Kasumi-1 (cell line): ENCODE measurements at places on chromosomes 11 and 22.
A peak's percentile ranks its signal among the peaks of the same experiment; 100 is the strongest.

GRCh38 chr22:29043906-29044575, 17.6 kb downstream of the C22orf31 start:
- DNase-seq = no peak

- DNase-seq = no peak
Observed at GRCh38 chr11:1848640-1849430, 4.0 kb upstream of the LSP1 start.

DNA sequence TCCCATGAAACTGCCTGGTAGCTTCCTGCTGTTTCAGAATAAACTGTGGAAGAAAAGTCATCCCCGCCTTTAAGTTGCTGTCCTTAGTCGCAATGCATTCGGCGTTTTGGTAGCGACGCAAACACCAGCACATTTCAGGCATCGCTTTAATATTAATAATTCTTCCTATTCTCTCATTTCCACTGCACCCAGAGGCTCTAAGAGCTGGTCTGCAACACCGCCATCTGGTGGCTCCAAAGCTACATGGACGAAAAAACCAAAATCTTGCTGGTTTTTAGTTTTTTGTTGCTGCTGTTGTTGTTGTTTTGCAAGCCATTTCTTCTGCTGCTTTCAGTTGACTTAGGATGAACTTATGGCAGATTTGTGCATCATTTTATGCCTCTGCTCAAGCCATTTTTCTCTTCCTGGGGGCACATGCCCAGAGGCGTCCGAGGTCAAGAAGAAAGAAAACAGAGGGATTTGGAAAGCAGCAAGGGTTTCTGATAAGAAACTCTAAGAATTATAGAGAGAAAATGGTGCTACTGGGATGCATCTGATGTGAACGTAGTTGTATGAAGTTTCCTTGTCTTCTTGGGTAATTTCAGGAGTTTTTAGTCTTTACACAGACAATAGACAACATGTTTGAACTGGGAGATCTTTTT, 345.4 kb upstream of the KIRREL3 start:
- peak; percentile 24 for DNase-seq

DNA sequence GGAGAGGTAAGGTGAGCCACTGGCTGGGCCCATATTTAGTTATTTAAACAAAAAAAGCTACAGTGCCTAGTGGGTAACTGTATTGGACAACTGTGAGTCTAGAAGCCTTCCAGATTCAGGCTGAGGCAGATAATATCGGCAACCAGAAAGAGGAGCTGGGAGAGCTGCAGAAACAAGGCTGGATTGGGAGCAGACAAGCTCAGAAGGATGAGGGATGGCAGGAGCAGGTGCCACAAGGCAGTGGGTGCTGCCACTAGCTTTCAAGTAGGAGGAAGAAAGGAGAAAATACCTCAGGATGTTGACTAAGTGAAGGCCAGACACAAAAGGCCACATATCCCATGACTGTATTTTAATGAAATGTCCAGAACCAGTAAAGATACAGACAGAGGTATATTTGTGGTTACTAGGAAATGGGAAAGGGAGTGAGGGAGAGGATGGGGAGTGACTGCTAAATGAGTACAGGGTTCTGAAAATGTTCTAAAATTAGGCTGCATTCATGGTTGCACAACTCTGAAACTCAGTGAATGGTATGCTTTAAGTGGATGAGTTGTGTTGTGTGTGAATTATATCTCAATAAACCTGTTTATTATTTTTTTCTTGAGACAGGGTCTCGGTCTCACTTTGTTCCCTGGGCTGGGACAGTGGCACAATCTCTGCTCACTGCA, 11.8 kb upstream of the RAPSN start:
- no peak for DNase-seq

- DNase-seq = peak; percentile 65
Observed at GRCh38 chr11:110026858-110027626, 66.2 kb upstream of the ZC3H12C start.

DNA sequence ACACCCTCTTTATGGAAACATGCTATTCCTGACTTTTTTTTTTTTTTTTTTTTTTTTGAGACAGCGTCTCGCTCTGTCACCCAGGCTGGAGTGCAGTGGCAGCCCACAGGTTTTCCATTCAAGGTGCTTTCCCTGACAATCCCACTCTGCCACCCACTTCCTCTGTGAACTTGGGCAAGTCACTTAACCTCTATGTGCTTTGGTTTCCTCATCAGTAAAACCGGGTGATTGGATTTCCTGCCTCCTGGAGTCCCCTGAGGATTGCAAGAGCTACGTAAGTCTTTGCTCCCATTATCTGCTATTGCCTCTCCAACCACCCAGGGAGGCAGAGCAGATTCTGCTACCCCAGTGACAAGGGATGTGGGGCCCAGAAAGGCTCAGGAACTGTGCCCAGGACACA, 54.1 kb downstream of the CELSR1 start:
- no peak for DNase-seq

GRCh38 chr22:42621505-42622002, 6.9 kb upstream of the POLDIP3 start:
- peak; percentile 40 for DNase-seq

DNA sequence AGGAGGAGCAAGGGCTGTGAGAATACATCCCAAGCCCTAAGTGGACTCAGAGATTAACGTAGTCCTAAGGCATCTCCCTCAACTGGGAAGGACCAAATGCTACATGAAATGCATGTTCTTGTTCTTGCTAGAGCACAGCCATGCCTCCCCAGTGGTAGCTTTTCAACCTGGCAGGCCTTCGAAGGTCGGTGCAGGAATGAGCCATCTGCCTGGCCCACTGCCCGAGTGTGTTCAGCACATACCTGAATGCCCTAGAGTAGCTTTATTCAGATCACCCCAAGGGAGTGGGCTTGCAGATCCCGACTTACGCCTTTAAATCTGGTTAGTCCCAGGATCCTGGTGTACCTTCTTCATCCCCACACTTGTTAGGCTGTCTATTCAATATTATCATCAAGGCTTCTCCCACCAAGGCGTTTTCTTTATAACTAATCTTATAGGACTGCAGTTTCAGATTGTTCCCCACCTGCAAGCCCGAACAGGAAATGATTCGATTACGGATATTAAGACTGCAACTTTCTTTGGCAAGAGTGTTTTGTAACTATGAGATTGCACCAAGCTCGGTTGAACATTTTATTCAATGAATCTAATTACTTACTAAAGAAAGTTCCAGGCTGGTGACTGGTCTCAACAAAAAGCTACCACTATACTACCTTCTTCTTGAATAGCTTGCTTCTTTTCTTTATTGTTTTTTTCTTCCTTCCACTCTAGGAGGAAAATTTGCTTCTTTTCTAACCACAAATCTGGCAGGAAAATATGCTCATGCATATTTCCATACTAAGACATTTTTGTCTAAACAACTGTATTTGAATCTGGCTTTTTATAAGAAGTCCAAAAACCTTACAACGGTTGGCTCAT, 115.6 kb downstream of the SGSM3 start:
- no peak for DNase-seq

- DNase-seq = no peak
Observed at GRCh38 chr11:38543986-38544385, 1946.0 kb upstream of the RAG2 start.

- DNase-seq = no peak
Observed at GRCh38 chr11:64119700-64120099, 46.2 kb downstream of the MACROD1 start.

DNA sequence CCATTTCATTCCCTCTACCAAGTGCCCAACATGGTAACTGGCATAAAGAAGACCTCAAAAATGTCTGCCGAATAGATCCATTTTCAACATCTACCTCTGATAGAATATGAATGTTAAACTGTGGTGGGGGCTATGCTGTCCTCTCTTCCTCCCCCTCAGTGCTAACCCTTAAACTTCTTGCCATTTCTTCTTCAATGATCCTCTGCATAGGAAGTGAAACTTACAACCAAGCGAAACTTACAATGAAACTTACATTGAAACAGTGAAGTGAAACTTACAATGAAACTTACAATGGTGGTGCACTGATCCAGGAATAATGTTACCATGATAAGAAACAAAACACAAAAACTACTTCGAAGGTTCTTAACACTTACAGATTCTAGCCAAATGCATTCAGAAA, 4.7 kb downstream of the RTCB start:
- no peak for DNase-seq

- no peak for DNase-seq
Observed at GRCh38 chr11:107957109-107957588, 28.9 kb downstream of the RAB39A start.

- DNase-seq = no peak
Observed at GRCh38 chr11:5065027-5065426, 4.3 kb upstream of the OR52E1 start.

DNA sequence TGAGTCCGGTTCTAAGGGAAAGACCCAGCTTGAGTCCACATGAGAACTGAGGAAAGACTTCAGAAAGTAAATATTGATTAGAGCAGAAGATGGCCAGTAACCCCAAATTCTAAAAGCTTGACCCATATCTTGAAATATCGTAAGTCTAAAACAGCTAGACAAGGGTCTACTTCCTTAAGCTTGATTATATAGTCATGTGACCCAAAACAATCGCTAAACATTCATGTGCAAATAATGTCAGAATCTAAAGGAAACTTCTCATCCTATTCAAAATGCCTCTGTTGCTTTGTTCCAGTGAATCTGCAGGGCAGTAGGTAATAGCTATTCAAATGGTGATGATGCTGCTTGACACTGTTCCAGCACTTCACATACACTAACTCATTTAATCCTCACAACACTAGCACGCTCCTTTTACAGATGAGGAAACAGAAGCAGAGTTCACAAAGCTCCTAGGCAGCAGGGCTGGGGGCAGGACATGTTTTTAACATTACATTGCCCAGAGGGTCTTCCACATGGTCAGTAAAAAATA, 52.6 kb downstream of the TCF20 start:
- no peak for DNase-seq

DNA sequence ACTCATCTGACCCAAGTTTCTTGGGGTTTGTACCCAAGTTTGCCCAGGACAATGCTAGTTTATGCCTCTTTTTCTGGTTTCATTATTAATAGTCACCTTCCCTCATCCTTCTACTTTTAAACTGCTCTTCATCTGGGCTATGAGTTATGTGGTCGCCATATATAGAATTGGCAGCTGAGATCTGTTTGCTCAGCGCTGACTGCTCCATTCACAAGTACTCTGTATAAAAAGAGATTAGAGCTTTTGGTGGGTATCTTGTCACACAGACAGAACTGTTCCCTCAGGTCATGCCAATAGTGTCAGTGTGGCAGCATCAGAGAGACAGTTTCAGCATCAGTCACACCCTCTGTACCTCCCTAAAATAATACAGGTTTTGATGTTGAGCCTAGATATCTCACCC, 326.0 kb downstream of the RAB38 start:
- DNase-seq = no peak

DNA sequence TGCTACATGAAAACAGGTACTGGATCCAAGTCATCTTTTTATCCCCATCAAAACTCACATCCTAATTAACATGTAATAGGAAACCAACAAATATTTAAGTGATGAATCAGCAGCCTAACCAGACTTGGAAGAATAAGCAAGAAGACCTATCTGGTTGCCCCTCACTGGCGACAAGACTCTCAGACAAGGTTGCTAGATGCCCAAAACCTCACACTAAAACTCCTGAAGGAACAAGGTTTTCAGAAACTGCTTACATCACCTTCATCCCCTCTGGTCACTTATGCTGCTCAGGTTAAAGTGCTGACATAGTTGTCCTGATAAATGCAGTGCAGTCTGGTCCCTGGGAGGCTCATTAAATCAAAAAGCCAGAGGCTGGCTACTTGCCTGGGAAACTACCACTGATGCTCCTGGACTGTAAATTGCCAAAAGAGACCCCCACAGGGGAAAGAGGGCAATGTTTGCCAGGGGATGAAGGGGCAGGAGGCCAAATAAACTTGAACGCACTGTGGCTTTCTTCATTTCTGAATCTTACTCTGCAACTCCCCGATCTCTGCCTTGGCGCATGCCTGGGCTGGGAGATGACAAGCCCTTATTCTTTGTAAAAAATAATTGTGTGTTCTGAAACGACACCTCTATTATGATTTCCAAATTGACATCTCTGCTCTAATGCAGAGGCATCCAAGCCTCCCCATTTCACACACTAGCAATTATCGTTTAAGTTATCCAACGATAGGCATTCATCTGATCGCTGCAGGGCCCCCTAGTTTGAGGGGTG, 72.7 kb downstream of the AMBRA1 start:
- DNase-seq = no peak

DNA sequence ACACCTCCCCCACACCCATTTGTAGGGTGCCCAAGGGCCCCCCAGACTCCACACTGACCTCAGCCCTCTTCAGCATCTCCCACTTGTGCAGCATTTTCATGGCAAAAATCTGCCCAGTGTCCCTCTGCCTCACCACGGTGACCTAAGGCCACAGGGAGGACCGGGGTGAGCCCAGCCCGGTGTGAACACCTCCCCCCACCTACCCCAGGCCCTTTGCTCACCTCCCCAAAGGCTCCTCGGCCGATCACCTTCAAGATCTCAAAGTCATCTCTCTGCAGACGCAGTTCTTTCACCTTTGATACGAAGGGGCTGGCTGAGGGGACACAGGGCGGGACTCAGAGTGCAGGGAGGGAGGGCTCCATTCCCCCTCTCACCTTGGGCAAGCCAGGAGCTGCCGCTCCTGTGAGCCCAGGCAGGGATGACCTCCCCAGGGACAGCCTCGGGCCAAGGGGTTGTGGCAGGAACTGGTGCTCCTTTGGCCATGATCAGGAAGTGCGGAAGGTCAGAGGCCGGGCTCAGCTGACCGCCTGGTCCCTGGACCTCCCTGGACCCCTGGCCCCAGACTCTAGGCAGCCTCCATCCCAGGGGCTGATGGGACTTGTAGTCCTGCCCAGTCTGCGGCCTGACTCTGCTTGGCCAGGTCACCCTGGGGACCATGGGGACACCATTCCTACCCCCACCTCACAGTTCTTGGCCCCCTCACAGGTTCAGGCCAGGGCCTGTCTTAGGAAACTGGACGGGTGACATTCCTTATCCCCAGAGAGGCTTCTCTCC, 2.7 kb downstream of the CDC42BPG start:
- no peak for DNase-seq

- DNase-seq = no peak
Observed at GRCh38 chr11:120499859-120500258, 11.7 kb upstream of the GRIK4 start.

GRCh38 chr11:2306877-2307500, 5.2 kb downstream of the TSPAN32 start:
- DNase-seq = no peak

DNA sequence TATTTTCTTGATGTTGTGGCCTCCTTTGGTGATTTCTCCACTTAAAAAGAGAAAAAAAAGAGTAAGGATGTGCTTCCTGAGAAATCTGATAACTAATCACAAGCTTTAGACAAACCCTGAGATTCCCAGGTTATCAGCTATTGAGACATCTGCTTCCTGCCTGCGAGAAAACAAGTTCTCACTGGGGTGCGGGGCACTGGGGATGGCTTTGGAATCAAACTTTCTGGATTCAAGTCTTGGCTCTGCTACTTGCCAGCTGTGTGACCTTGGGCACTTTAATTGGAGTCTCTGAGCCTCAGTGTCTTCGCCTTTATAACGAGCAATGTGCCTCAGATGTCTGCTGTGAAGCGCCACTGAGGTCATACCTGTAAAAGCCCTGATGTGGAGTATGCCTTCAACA, 152.5 kb upstream of the NAV2 start:
- no peak for DNase-seq

DNA sequence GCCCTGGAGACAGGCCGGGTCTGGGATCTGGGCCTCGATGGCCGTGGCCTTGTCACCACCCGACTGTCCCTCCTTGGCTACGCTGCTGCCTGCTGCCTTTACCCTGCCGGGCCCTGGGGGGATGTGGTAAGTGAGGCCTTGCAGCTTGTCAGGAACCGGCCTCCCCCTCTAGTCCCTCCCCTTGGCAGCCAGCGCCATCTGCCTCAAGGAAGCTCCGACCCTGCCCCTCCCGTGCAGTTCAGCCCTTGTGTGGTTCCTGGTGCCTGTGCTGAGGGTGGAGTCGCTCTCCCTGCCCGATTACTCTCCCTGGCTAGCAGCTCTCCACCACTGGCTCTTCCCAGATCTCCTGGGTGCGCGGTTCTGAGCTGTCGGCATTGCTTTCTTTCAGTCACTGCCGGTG, 33.7 kb downstream of the CTTN start:
- DNase-seq = peak; percentile 2
